ENCODE measurements at places on chromosomes 1 and 21. TPM values are rescaled to one million over a fixed set of nuclear protein-coding genes. Genes with fewer than 3 reads are reported as not detected.

DNA sequence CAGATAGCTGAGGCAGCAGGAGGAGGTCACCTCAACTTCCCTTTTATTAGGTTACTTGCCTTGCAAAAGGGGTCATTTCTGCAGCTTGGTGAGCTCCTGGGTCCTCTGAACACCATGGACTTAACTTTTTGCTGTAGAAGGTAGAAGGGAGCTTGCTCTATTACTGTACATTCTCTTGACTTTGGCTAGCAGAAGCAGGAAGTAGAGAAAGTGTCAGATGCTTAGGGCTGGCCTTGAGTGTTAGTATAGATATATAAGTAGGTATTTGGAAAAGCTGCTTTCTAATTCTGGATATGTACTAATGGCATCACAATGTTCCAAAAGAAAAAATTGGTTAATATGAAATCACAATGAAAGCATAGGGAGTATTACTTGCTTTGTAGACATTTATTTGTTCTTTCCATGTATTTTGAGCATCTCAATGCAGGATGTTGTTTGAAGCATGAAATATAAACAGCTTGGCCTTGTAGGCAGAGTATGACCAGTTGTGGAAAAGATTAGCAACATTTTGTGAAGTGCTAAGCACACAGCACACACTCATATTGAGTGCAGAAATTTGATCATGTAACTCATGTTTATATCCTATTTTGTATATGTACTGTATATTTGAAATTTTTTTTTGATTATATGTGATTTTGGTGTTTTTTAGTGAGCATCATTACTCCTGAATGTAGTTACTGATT lies 108.8 kb downstream of the DYRK1A start:
- DNase-seq = no peak

GRCh38 chr1:214902636-214903320 lies 179.8 kb upstream of the KCNK2 start:
- DNase-seq = no peak

DNA sequence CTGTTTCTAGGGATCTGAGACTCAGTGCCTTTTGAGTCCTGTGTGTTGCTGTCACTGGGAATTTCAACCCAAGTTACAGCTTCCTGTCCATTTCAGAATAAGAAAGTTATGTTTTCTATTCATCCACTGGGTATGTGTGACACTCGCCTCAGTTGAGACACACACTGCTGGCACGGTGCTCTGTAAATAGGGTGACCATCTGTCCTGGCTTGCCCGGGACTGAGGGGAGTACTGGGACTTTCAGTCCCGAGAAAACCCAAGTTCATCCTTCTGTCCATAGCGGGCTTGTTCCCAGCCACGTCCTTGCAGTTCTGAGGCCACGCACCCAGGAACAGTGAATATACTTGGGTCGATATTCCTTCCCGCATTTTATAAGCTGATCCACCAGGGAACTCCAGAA lies 56.3 kb upstream of the DISP3 start:
- DNase-seq = no peak

IPO9 gene
- total RNA-seq = 52.5 TPM

CACNA1S gene
- not detected for total RNA-seq
